Heart right ventricle (tissue), 16 donors: ENCODE measurements at places on chromosomes 5 and 9. TPM values are rescaled to one million over a fixed set of nuclear protein-coding genes. Genes with fewer than 3 reads are reported as not detected.

DNA sequence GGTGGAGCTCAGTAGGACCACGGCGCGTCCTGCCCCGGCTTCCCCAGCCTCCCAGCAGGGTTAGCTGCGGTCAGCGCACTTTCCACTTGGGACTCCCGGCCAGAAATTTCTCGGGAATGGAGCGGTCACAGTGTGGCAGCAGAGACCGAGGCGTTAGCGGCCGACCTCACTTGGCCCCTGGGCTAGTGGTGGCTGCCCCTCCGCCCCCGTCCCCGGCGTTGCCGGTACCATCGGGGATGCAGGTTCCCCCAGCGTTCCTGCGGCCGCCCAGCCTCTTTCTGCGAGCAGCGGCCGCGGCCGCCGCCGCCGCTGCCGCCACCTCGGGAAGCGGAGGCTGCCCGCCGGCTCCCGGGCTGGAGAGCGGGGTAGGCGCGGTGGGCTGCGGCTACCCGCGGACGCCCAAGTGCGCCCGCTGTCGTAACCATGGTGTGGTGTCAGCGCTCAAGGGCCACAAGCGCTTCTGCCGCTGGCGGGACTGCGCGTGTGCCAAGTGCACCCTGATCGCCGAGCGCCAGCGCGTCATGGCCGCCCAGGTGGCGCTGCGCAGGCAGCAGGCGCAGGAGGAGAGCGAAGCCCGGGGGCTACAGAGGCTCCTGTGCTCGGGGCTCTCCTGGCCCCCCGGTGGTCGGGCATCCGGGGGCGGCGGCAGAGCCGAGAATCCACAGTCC is 460 bp downstream of the DMRTA1 start:
- peak overlapping the region; percentile 69 for H3K4me3 ChIP-seq
- H3K4me1 ChIP-seq, result no peaks in the 10 kb centered on the region
- peak; percentile 10 for DNase-seq
- no peak overlapping the region for H3K27ac ChIP-seq
- H3K36me3 ChIP-seq, result no peaks in the 10 kb centered on the region

- no peaks in the 10 kb centered on the region for H3K27me3 ChIP-seq
- H3K4me1 ChIP-seq, result peaks cover 14% of the 10 kb centered on the region
- no peaks in the 10 kb centered on the region for H3K36me3 ChIP-seq
- H3K4me3 ChIP-seq, result no peak overlapping the region
- no peak for DNase-seq
- no peak overlapping the region for H3K27ac ChIP-seq
Observed at GRCh38 chr5:143484601-143485000, 81.1 kb upstream of the NR3C1 start.

Gene PCDHB8
- total RNA-seq, result 1.5 TPM

DNA sequence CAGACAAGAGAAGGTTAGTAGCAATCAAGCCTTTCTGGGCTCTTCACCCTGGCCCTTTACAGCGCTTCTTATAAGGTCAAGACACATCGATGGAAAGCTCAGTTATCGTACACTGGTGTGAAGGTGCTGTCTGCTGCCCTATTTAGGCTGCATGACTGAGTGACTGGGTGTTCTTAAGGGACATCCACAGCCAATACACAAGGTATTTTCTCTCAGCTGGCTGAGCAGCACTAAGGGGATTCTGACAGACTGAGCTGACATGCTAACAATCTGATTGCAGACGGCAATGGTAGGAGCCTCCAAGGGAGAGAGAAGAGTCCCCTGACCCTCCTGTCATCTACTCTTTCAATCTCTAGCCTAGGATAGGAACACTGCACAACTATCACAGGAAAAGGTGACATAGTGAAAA is 577.9 kb downstream of the ISL1 start:
- H3K4me1 ChIP-seq, result no peaks in the 10 kb centered on the region
- H3K4me3 ChIP-seq, result no peak overlapping the region
- H3K27me3 ChIP-seq, result no peaks in the 10 kb centered on the region
- no peaks in the 10 kb centered on the region for H3K36me3 ChIP-seq
- no peak for DNase-seq
- H3K27ac ChIP-seq, result no peak overlapping the region
